Kidney glomerular epithelial cell (primary cell): ENCODE measurements at places on chromosomes 5 and 9.

- no peak for DNase-seq
These were observed 22.0 kb downstream of the ALDH1A1 start for GRCh38 chr9:72930828-72931227.

GRCh38 chr5:6261256-6261655, 117.1 kb downstream of the MED10 start:
- DNase-seq: no peak

DNA sequence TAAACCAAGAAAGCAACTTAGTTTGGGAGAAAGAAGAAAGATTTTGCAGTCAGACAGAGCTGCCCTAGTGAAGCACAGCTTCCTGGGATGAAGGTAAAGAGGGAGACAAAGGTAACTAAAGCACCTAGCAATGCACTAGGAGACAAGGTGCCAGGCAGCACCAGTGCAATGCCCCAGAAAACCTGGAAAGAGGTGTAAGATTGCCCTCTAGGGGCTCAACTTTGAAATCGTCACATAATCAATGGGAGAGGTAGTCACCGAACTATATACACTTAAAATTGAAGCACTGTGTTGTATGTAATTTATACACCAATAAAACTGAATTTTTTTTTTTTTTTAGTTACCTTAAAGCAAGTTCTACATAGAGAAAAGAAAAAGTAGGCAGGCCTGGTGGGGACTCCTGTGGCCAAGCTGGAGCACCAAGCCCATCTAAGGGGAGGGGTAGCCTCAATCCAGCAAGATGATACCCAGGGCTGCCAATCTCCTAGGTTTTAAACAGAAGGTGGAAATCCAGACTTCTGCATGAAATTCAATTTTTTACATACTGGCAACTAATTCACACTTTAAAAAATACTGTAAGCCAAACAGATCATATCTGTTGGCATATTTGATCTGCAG, 48.2 kb downstream of the CDK5RAP2 start:
- no peak for DNase-seq

DNA sequence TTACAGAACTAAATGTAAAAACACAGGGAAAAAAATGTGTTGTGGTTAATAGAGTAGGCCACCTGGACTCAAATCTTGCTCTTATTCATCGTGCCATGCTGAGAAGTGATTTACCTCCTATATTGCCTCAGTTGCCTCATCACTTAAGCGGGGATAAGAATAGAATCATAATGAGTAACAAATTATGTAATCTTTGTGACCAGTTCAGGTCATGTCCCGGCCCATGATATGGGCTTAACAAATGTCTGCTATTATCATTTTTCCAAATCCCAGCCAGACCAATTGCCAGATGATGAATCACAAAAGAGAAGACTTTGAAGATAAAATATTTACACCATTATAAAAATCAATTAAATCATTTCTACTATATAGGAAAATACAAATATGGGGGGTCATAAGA, 89.8 kb downstream of the CDH6 start:
- DNase-seq: no peak

- DNase-seq: peak; percentile 85
These were observed 2.9 kb downstream of the OR2S2 start for GRCh38 chr9:35954942-35955546.

GRCh38 chr5:141877356-141878185, 639 bp downstream of the PCDH1 start:
- DNase-seq: no peak

GRCh38 chr5:30343707-30344106, 849.8 kb upstream of the CDH6 start:
- no peak for DNase-seq

- DNase-seq: no peak
These were observed 5.9 kb upstream of the QSOX2 start for GRCh38 chr9:136251264-136252115.

DNA sequence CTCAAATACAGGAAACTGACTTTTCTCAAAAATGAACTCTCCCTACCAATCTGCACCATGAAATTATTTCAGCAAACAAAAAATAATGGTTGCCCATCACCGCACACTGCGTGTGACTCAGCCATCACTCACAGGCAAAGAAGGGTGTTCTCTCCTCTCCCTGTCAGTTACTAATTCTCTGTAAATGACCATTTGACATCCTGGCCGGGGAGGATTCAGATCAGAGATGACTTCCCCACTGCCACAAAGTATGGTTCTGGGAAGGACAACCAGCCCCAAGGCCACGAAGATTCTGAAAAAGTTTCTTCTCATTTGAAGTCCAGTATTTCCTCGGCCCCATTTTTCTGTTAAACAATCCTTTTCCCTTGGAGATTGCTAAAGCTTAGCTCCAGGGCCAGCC, 199.4 kb downstream of the AUH start:
- DNase-seq: peak; percentile 18

DNA sequence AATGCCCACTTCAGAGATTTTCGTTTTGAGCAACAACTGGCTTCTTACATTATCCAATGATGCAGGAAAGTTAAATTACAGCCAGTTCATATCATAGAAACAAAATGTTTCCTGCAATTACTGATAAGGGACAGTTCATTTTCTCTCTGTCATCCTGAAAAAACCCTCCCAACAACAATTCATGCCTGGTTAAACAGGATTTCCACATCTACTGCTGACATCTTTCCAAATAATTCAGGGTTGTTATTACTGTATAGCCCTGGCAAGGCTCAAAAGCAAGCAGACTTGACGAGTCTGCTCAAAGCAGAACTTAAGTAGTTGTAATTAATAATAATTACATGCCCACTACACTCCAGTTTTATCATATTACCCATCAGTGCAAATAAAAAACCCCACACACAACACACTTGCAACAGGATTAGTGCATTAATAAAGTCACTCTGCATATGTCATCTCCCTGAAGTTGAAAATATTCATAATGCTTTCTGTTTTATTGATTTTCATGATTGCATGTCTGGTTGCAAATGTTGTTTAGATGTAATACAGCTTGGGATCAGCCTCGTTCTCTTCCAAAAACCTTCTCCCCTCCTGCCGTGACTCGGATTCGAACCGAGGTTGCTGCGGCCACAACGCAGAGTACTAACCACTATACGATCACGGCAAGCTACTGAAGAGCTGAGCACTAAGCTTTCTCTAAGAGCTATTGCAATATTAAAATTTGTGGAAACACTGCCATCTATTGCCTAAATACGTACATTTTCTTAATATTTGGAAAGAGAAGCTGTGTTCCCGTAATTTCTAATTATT, 119.6 kb upstream of the NFIB start:
- peak; percentile 11 for DNase-seq

DNA sequence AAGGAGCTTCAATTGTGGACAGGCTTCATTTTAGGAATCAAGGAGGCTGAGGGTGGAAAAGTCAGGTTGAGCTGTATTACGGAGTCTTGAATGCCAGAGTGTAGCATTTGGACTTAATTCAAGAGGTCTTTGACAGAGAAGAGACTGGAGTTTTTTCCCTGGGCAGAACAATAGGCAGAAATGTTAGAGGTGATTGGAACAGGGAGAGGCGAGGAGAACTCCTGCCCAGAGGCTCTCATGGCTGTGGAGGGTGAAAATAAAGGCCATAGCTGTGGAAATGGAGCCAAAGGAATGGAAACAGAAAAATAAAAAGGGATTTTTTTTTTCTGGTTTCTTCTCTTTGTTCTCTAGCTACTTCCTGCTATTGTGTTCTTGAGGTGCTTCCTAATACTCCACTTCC, 3.7 kb upstream of the IFNB1 start:
- no peak for DNase-seq

GRCh38 chr5:112548246-112548881, 129.3 kb upstream of the EPB41L4A start:
- peak; percentile 87 for DNase-seq

- DNase-seq: no peak
These were observed 198.7 kb upstream of the MAP3K1 start for GRCh38 chr5:56616454-56617160.

- DNase-seq: peak; percentile 82
These were observed 244.0 kb downstream of the EPB41L4A start for GRCh38 chr5:112174959-112175594.

GRCh38 chr5:124995421-124995820, 249.0 kb upstream of the ZNF608 start:
- no peak for DNase-seq

DNA sequence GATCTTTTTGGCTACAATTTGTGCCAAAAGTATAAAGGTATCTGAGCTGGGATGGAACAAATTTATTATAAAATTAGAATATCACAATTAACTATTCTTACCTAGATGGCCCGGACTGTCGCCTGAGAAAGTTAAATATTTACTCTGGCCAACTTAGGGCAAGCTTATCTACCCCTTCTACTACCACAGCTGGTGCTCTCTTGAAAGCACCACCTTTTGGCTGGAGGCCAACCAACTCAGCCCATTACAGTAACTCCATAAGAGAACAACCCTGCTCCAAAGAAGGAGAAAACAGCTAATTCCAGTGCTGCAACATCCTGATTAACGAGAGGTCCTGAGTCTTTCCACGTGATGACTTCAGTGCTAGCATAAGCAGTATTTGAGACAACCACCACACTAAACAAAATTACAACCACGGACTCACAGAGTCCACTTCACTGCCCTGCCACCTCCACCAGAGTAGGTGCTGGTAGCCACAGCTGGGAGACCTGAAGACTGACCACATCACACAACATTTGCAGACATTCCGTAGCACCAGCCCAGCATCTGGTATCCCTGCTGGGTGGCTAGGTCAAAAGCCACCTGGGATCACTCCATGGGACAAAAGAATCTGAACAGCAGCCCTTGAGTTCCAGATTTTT, 43.2 kb downstream of the RGMB start:
- no peak for DNase-seq

DNA sequence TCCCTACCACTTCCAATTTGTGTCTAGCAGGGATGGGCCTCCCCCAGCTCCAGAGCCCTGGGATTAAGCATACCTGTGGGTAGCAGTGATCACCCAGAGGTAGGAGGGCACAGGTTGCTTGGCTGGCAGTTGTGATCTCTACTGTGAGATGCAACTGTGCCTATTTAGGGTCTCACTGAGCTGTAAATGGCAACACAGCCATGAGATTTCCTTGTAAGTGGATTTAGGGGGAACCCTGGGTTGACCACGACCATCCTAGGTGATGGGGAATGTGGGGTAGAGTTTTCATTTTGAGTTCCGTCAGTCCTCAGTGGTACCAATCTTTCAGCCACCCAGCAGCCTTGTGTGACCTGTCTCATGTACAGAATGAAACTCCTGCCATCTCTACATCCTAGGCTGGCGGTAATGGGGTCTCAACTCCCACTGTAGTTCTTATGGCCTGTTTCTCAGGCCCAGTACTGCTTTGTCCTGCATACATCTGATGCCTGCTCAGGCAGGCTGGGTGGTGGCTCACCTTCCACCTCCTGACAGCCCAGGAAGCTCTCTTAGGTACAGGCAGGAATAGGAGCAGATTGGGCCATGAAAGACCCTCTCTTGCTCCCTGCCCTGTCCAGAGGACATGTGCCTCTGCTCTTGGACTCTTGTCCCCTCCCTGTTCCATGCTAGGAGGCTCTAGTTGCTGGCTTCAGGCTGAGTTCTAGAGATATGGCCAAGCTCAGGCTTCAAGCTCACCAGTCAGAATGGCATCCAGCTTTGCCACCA, 8.1 kb downstream of the HNRNPAB start:
- DNase-seq: no peak
